Activated naive CD4-positive, alpha-beta T cell treated with Interleukin-2 at 50 U/mL for 16 hours (primary cell): ENCODE measurements at places on chromosomes 2 and 18.

GRCh38 chr2:38665854-38666555 is at the start of gene GALM:
GALM (plus strand) TSS chr2:38666114; CDS start chr2:38666162, 48 bp downstream.
- DNase-seq = peak; percentile 71

GRCh38 chr2:181807526-181807925 is 84.0 kb upstream of the ITPRID2 start:
- DNase-seq = no peak

- DNase-seq = no peak
Measured at GRCh38 chr2:192585418-192585817, 390.7 kb upstream of the TMEFF2 start.

DNA sequence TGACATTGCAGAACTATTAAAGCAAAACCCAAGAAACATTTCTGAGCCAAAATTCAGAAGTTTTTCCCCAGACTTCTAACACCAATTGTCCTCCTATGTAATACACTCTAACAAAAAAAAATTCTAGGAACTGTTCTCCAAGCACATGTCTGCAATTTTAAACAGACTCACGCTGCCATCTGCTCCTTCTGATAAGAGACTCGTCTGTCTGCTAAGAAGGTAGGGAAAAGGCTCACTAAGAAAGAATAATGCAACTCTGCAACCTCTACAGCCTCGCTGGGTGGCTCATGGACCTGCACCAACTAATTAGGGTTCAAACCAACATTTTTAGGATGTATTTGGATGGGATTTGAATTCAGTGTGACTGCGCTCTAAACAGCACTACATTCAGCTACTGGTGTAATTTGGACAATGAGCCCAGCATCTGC is 366.5 kb downstream of the DSC3 start:
- DNase-seq = no peak

- no peak for DNase-seq
Measured at GRCh38 chr2:189260361-189260814, 80.8 kb upstream of the COL5A2 start.

DNA sequence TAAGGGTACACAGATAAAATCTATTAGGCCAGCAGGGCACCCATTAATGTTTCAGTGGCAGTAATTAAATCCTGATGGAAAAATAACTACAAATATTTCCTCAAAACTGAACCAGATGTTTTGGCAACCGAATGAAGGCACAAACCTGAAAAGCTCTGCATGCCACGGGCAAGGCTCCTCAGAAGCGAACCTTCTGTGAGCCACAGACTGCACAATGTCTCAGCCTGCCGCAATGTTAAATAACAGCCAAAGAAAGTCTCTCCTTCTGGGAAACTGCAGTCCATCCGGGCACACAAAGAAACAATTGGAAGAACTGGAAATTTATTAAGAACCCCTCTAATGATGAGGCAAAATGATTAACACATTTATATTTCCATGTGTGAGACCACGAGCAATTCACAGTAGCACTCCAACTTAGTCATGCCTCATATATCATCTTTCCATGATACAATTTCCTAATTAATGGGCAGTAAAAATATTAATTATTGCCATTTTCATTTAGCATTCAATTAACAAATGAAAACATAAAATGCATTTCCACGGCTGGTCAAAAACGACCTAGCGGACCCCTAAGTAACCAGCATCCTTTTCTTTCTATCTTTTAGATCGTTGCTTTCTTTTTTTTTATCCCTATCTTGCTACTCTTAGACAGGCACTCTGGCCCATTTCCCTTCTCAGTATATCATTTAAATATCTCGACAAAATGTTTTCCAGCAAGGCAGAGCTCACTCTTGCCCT is 237.5 kb downstream of the EPHA4 start:
- DNase-seq = no peak

- DNase-seq = no peak
Measured at GRCh38 chr2:21256006-21256405, 132.2 kb downstream of the TDRD15 start.

DNA sequence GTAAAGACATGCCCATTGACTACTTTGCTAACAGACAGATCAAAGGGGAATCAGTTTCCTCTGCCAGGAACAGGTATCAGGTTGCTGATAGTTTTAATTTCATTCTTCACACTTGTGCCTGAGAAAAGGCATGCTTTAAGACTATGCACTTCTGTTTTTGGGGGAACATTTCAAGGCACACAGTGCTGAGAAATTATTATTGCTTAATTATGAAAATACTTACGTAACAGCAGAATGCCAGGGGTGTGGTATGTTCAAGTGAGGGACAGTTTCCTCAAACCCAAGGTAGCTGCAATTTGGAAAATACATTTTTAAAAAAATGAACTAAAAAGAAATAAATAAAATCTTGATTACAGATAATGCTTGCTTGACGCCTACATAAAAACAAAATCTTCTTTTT is 1746.1 kb upstream of the PIK3C3 start:
- DNase-seq = no peak

DNA sequence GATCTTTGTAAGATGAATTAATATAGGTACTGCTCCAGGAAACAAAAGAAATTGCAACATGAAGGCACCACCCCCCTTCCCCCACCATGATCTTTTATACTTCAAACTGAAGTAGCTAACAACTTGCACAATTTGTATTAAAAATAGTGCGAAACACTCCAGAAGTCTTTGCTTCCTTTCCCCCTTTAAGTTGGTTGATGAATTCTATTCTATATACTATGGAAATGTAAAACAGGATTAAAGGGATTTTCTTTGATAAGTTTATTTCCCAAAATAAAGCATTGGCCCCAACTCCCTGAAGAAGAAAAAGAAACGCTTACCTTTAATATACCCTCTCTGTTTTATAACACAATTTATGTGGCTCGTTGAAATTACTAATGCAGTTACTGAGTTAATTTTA is 227.1 kb downstream of the ARHGAP15 start:
- no peak for DNase-seq

DNA sequence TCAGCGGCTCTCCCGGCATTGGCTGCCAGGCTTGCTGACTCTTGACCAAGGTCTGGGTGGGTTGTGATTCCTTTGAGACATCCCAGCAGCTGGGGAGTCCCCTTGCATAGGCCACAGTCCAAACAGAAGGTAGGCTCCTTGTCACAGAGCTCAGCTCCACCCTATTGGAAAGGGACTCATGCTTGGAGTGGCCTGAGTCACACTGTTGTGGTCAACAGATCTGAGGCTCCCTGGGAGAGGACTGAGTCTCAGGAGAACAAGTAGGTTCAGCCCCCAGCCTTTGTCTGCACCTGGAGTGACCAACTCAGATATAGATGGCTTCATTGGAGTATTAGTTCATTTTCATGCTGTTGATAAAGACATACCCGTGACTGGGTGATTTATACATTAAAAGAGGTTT is 32.1 kb upstream of the SH3BP4 start:
- no peak for DNase-seq

DNA sequence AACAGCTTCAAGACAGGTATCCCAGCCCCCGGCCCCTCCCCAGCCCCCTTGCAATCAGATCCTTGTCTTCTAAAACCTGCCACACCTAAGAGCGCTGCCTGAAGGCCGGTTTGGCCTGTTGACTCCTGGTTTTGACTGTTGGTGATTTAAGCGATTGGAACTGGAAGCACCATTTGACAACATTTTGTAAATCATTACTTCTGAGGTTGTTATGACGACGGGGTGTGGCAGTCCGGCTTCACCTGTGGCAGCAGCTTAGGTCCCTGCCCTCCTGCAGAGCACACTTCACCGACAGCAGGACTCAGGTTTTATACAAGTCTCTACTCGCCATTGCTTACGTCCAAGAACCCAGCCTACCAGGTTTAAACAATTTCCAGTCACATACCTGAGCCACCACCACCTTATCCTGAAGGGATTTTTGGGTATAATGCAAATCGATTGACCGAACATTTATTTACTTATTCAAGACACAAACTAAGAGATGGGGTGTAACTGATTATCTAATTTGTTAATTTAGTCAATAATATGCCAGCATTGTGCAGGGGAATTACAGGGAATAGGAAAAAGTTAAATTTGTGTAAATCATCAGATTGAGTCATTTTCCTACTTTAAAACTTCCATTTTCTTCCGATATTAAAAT is 707 bp upstream of the DGUOK start:
- DNase-seq = no peak

- no peak for DNase-seq
Measured at GRCh38 chr18:52903857-52904256, 563.9 kb downstream of the DCC start.

- DNase-seq = no peak
Measured at GRCh38 chr18:8443505-8443904, 165.7 kb upstream of the RAB12 start.

DNA sequence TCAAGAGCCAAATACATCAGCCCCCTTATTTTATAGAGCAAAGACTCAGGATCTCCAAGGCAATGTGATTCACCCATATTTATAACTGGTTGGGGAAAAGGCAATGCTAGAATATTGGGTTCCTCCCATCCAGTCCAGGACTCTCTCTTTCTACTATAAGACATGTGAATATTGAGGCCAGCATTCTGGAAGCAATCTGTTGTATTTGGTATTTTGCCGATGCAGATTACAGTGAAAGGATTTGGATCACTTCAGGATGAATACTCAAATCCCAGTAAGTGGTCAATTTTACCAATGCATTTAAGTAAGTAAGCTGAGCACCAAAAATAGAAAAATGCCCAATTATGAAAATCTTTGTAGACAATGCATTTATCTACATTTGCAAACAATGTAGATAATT is 1834.7 kb upstream of the PIK3C3 start:
- DNase-seq = no peak

DNA sequence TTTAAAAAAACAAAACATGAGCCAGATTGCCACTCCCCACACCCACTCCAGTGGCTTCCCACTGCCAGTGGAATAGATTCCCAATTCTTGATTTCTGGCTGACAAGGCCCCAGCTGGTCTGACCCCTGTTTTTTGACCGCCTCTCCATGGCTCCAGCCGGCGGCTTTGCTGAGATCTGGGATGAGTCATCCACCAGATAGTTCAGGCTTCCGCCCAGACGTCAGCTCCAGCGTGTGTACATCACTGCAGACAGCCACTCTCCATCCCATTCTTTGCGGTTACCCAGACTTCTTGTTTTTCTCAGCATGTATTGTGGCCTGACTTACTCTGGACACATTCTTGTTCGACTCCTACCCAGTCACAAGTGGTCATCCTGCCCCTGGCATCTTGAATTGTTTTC is 227.9 kb downstream of the GBX2 start:
- no peak for DNase-seq

DNA sequence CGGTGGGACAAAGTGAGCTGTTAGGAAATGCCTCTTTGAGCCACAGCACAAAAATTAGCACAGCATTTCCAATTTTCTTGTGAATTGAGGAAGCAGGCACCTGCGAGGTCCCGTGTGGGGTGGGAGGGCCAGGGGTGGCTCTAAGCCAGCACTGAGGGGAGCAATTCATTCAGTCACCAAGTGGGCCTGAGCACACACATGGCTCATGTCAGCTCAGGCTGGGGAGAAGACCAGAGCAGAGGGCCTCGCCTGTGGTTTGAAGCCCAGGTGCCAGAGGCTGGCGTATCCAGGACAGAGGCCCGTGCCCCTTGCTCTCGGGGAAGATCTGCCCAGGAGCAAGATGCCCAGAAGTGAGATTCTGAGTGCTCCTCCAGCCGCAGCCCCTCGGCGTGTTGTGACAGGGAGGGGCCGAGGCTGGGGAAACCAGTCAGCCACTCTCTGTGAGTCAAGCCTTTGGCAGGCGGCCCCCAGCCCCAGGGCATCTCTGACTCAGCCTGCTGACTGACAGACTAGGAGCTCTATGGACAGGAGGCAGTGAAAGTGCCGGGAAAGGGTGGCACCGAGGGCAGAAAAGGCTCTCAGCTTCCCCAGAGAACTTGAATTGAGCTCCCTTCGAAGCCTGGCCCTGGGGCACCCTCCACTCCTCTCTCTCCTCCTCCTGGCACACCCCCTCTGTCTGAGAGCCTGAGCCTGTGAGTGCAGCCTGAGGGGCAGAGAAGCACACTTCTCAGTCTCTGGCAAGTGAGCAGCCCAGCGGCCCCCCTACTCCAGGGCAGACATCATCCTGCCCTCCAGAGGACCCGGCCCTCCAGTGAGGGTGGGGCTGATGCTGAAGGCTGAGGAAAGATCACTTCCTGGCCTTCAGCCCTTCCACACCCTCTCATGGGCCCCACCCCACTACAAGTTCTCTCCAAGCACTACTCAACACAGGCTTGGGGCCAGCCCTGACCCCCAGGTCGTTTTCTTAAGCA is 32.3 kb downstream of the CYP26B1 start:
- DNase-seq = no peak

DNA sequence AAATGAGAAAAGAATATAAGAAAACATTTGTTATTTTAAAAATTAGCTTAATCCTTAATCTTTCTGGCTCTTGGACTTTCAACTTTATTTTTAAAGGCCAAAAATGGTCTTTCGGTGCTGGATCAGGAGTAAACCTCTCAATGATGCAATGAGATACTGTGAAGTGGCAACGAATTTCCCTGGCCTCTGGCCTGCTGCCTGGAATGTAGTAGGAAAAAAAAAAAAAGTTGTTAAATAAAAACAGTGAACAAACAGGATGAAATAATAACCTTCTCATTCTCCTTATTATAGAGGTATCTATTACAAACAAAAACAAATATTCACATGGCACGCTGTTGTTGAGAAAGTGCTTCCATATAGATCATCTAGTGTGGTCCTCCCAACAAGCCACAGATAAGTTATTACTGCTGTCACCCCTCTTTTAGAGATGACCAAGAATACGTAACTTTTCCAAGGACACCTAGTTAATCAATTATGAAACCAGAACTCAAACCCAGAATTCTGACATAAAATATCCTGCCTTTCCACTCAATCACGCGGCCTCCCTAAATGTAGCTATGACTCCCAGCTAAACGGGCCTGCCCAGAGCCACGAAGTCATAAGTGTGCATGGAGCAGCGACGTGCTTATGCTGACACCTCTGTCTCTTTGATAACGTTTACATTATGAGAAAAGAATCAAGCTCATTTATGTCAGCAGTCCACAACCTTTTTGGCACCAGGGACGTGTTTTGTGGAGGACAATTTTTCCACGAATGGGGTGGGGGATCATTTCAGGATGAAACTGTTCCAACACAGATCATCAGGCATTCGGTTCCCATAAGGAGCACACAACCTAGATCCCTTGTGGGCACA is 170.9 kb downstream of the BCL2 start:
- no peak for DNase-seq

GRCh38 chr18:57207124-57207916 is 60.4 kb downstream of the BOD1L2 start:
- no peak for DNase-seq

DNA sequence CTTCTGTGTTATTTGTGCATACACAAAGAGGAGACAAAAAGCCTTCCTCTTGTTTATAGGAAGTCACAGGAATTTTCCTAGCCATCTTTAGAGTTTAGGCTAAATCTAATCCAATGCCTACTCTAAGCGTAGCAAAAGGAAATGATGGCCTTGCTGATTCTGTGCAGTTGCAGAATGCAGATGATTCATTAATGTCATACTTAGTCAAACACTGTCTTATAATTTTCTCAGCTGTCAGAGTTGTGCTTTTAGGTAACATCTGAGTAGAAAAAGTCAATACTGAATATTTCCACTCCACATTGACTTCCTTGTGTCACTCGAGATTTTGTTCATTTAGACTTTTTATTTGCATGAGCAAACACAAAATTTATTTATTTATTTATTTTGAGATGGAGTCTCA is 157.9 kb upstream of the FOSL2 start:
- DNase-seq = no peak

GRCh38 chr18:489244-490023 is 11.1 kb downstream of the COLEC12 start:
- DNase-seq = no peak

GRCh38 chr18:63185984-63186383 is 133.6 kb downstream of the BCL2 start:
- no peak for DNase-seq
